RPMI8226 (cell line): ENCODE measurements at places on chromosomes 16 and 17.

- DNase-seq = no peak
These were observed 18.8 kb downstream of the SRP68 start for GRCh38 chr17:76053246-76054111.

DNA sequence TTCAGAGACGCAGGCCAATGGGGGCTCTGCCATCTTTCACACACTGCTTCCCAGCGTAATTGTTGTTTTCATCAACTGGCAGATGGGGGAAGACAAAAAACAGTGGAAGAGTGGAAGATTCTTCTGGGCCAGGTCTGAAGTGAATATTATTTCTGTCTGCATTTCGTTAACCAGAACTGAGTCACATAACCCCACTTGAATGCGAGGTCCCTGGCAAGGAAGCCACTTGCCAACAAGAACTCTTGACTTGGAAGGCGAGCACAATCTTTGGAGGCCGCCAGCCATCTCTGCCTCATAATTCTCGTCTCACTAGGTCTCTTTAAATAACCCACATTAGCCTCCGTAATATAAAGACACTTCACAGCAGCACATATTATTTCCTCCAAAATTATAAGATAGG lies 75.4 kb downstream of the CYB561 start:
- DNase-seq = no peak

DNA sequence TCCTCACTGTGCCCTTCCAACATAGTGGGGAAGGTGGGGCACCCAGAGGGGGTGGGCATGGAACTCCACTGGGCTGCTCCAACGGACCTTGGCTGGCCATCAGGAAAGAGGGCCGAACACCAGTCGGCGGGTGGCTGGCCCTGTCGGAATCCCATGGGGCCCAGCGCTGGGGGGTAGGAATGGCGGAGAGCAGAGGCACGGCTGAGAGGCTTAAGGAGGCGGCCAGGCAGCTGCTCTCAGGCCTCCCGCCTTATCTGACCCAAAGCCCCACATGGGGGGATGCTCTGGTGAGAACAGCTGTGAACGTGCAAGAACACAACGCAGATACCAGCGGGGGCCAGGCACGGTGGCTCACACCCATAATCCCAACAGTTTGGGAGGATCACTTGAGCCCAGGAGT lies 4.4 kb upstream of the MYO1C start:
- no peak for DNase-seq

DNA sequence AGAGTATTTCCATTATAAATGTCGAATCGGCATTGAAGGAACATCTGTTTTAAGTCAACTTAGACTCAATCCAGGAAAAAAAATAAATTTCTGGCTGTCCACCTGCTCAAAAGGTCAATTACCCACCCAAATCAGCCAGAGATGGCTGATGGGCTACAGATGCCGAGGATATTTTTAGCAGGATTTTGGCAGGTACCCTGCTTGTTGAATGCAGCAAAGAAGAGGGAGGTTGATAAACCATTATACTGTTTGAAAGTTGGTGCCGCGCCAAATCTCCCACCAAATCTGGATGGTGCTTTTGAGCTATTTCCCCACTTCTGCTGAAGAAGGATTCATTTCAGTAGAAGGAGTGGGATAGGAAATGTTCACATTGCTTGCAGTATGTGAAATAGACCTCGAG lies 537.7 kb downstream of the MAF start:
- no peak for DNase-seq

DNA sequence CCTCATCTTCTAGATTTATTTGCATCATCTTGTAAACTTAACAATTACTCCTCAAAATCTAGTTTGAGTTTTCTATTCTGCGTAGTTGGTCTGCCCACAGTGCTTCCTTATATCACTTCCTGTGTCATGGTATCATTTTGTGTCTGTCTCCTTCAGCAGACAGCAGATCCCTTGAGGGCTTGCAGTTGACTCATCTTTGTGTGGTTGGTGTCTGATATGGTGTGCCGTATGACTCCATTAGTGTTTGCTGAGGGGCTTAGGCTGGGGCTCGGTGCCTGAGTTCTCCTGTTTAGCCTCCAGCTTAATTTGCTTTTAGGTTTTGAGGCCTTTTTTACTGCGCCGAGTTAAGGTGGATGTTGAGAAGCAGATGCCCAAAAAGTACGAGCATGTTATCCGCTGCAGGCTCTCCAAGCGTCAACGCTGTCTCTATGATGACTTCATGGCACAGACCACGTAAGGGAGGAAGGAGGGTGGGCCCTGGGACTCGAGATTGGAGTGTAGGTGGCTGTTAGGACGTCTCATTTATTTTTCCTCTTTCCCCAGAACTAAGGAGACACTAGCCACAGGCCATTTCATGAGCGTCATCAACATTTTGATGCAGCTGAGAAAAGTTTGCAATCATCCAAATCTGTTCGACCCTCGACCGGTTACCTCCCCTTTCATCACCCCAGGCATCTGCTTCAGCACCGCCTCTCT lies 16.9 kb downstream of the SRCAP start:
- no peak for DNase-seq

- no peak for DNase-seq
These were observed 366.6 kb upstream of the CCL2 start for GRCh38 chr17:33888455-33888854.
